ENCODE measurements at places on chromosomes 2 and 18.

DNA sequence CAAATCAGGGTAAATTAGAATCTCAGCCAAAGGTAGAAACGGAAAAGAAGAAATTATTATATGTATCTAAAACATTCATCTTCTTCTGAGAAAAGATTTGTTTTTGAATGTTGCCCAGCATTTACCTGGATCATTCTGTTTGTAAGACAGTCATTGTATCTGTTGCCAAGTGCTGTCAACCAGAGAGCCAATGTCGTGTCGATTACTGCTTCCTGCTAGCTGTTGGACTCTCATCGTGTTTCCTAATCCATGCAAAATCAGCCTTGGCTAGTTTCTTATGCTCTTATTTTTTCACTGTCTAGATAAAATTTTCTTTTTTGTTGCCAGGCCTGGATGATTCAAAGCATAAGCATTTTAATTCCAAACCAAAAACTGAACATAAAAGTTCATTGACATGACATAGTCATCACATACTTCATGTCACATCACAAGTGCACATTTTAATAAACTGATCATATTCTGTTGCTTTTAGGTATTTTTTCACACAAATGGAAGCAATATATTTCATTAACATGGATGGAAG is 202.3 kb downstream of the KCNH7 start:
- DNase-seq: peak; percentile 26

DNA sequence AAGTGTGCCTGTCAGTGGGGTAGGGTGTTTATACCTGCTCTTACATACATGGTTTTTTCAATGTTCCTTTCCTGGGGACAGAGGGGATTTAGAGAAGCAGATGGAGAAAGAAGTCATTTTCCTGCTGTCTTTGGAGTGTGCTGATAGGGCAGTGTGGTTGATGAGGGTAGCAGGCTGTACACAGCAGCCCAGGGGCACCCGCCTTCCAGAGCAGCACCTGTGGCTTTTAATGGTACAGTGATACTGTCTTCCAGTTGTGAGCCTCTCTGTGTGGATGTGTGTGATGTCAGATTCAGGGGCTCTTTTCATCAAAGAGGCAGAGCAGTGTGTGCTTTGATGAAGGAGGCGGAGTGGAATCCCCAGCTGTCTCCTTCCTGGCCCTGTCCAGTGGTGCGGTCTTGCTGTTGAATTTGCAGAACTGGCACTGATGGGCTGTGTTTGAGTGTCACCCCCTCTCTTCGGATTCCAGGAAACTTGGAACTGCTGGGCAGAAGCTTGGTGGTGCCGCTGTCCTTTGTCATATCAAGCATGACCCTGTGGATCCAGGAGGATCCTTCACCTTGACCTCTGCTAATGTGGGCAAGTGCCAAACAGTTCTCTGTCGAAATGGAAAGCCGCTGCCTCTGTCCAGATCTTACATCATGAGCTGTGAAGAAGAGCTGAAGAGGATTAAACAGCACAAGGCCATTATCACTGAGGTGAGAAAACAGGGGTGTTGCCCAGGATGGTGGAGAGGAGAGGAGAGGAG is 259.8 kb downstream of the PHLPP1 start:
- no peak for DNase-seq

- no peak for DNase-seq
Observed at GRCh38 chr2:231449503-231450054, 14.7 kb downstream of the NCL start.

- no peak for DNase-seq
Observed at GRCh38 chr2:229475778-229476177, 204.7 kb upstream of the PID1 start.

- DNase-seq: peak; percentile 86
Observed at GRCh38 chr2:187429989-187430388, 18.1 kb downstream of the CALCRL start.

GRCh38 chr2:115161081-115161770 is 718.8 kb downstream of the DPP10 start:
- no peak for DNase-seq

- DNase-seq: no peak
Observed at GRCh38 chr2:227789803-227790202, 23.8 kb upstream of the CCL20 start.

DNA sequence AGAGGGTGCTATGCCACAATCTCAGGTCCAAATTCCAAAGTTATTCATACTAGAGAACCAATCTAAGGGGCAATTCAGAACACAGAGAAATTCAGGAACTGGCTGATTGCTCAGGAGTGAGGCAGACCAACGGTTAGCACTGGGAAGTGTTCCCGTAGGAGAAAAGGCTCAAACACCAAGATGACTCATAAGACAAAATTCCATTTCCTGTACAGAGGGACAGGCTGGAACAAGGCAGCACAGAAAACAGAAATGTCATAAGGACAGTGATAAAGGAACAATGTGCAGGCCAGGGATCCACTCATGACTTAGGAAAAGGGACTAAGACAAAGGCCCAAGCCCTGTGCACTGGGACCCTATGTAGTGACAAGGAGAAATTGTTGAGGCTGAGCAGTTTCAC is 54.2 kb downstream of the PDE1A start:
- DNase-seq: peak; percentile 91
